ENCODE measurements at places on chromosomes 5 and 9.

DNA sequence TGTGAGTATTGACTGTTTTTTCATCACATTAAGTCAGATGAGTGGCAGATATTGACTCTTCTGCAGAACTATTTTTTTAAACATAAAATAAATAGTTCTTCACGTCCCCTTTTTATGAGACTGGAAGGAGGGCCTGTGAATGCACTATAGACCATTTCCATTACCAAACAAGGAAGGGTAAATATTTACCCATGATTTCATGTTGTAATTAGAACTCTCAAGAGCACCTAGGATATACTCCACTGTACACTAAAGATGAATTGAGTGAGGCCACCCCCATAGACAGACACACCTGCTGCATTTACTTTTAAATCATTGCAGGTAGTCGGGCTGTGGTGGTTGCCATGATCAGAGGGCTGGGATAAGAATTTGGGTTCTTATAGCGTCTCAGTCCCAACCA is 22.6 kb downstream of the SLC36A1 start:
- DNase-seq, result no peak

GRCh38 chr9:1604942-1605560 is 410.1 kb upstream of the SMARCA2 start:
- DNase-seq, result no peak

- no peak for DNase-seq
These were observed 20.9 kb downstream of the RANBP6 start for GRCh38 chr9:5994493-5994892.

DNA sequence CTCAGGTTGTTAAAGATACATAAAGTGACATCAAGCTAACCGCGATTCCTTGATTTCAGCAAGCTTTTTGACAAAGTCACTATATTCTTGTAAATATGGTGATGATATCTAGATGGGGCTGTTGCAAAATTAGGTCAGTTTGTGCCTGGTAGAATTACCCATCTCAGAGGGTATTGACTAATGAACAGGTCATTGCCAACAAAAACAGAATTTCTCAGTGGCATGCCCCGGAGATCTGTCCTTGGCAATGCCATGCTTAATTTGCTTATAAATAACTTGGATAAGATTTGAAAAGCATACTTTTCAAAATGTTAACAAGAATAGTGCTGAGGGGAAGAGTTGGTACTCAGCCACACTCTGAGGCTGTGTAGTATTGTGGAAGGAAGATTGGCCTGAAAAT is 783.3 kb upstream of the SEMA6A start:
- DNase-seq, result no peak

GRCh38 chr5:10091701-10092100 is 158.0 kb downstream of the ATPSCKMT start:
- no peak for DNase-seq

GRCh38 chr9:89477811-89478630 is 19.9 kb downstream of the SEMA4D start:
- DNase-seq, result peak; percentile 67

DNA sequence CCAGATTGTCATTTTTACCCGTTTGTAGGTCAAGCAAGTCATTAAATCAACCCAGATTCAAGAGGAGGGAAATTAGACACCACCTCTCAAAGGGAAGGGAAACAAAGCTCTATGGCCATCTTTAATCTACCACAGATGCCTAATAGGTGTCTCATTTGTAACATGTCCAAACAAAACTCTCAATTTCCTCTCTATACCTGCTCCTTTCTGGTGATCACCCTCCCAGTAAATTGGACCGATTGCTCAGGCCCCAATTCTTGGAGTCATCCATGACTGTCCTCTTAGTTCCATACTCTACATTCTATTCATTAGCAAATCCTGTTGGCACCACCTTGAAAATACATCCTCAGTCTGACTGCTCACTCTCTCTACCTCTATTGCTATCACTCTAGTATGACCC is 22.1 kb upstream of the UGCG start:
- no peak for DNase-seq

DNA sequence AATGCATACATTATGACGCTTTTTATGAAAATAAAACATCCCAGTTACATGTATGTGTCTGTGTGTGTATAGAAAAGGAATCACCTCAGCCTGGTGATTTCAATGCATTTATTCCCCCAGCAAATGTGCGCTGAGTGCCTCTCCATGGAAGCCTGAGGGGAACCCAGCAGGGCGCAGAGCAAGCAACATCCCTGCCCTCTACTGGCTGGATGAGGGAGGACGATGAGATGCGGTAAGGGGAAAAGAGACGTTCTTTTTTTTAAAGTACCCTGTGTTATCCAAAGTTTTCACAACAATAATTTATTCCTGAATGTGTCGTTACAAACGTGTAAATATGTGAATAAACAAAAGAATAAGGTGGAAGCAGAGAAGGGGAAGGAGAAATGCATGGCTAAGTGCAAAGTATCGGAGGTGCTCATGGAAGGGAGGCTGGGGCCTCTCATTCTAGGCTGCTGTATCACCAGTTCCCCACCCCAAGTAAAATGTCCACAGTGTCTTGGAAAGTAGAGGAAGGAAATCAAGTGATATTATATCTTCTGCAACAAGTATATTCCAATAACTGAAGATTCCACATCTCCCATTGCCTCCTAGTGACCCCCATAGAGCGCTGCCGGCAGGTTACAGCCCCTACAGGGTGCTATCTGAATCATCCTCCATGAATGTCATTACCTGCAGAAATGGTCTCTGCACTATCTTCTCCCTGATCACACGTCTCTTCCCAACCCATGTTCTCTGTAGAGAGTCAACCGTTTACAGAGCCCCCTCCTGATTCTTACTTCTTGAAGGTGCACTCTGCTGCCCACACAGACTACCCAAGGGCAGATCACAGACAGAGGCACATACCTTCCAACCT is 13.0 kb upstream of the ABLIM3 start:
- no peak for DNase-seq

DNA sequence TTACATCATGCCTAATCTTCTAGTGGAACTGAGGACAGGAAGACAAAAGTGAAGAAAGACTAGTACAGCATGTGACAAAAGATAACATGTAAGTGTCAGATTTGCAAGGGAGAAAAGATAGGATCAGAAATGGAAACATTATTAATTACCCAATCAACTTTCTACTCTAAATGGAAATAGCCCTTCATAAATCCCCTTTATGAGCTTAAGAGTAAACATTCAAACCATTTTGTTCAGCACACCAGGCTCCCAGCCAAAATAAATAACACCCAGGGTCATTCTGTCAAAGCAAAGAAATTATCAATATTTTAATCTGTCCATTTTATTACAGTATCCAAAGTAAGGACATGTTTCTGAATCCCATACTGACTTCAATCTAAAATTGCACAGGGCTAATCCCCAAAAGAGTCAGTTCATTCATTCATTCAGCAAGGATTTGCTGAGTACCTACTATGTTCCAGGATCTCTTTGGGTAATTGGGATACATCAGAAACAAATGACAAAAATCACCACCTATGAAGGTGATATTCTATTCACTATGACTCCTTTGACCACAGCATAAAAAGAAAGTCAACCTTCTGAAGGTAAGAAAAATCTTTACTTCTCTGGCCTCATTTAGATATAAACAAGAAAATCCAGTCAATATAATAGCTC is 5.3 kb downstream of the PRELID2 start:
- no peak for DNase-seq

GRCh38 chr9:4844056-4844838 is 51.5 kb downstream of the RCL1 start:
- no peak for DNase-seq

DNA sequence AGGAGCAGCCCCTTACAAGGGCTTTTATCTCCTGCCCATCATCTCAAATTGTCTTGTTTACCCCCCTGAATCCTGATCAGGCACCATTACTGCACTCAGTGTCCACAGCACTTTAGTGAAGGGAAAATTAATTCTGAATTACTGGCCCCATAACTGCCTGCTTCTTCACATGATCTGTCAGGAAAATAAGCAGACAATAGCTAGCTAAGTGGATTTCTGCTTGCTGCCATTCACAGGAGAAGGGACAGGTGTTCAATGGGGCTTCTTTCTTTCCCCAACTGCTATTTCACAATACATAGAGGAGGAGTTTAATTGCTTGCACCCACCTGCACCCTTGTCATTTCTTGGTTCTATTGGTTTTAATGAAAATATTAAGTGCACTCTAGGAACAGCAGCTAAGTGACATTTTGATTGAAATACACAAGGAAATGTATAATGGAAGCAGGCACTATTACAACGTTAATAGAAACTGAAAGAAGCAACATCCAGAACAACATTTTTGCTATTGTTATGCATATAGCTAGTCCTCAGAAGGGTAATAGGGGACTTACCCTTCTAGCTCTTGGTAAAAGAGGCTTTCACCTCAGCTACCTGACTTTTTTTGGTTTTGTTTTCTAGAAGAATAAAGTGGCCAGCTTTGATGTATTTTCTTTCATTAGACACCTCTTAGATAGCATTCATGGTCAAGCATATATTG is 599.3 kb upstream of the TLE4 start:
- no peak for DNase-seq

DNA sequence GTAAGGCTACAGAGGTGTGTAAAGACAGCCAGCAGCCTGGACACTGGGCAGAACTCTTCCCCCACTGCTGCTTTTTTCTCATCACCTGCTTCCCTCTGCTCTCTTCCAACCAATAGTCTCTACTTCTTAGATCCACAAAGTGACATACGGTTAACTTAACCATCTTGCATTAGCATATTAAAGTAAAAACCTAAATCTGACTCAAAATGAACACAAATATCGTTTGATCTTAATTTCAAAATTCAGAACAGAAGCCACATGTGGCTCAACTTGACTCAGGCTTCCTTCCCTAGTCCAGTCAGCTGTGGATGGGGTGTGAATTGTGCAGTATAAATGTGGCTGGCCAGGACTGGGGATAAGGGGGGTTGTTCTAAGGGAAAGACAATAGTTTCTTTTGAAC is 114.3 kb downstream of the STARD4 start:
- DNase-seq, result no peak

DNA sequence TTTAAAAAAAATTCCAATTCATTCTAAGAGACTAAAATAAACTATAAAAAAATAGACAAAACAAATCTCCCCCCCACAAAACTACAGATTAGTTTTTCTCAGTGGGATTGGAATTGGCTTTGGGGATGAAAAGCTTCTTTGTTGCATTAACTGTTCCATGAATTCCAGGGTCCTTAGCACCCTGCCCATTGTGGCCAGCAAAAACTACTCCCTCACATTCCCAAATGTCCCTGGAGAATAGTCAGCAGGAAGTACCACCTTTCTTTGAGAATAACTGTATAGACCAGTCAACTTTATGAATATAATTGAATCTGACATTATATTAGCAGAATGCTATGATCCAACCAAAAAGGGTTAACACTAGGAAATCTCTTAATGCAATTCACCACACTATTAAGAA is 147.9 kb downstream of the LPAR1 start:
- no peak for DNase-seq

GRCh38 chr5:7764452-7764851 is 86.5 kb downstream of the CFAP90 start:
- no peak for DNase-seq

DNA sequence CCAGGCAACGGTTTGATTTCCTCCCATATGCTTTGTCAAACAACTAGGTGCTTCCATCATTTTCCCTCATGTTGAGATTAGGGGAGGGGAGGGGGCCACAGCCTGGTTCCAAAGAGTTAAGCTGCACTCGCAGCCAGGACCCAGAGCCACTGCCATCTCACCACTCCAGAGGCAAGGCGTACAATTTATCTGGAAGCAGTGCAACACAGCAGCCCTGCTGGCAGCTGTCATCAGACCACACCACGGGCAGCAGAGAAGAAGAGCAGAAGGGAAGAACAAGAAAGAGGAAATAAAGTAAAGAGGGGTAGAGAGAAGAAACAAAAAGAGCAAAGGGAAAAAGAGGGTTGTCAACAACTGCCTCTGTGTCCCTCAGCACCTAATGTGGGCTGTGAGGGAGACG is 38.9 kb downstream of the MED27 start:
- no peak for DNase-seq

GRCh38 chr5:72109625-72110024 is 2.4 kb downstream of the MAP1B start:
- DNase-seq, result no peak

GRCh38 chr9:93467062-93467416 is 13.7 kb upstream of the FAM120AOS start:
- DNase-seq, result no peak

DNA sequence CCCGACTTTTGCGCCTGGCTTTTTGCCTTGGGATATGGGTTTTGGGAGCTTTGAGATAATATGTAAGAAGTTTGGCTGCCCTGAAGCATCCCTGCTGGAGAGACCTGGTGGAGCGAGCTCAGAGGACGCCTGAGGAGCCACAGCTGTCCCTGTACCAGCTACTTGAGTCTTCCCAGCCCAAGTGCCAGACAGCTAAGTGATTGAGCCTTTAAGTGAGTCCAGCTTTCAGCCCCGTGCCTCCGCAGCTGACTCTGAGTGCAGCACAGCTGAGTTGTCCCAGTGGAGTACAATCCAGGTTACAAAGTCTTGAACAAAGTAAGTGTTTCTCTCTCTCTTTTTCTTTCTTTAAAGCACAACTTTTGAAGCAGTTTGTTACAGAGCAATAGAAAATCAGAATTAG is 203.8 kb upstream of the DAP start:
- DNase-seq, result no peak

GRCh38 chr5:151270599-151270998 is 17.6 kb downstream of the GM2A start:
- DNase-seq, result no peak

DNA sequence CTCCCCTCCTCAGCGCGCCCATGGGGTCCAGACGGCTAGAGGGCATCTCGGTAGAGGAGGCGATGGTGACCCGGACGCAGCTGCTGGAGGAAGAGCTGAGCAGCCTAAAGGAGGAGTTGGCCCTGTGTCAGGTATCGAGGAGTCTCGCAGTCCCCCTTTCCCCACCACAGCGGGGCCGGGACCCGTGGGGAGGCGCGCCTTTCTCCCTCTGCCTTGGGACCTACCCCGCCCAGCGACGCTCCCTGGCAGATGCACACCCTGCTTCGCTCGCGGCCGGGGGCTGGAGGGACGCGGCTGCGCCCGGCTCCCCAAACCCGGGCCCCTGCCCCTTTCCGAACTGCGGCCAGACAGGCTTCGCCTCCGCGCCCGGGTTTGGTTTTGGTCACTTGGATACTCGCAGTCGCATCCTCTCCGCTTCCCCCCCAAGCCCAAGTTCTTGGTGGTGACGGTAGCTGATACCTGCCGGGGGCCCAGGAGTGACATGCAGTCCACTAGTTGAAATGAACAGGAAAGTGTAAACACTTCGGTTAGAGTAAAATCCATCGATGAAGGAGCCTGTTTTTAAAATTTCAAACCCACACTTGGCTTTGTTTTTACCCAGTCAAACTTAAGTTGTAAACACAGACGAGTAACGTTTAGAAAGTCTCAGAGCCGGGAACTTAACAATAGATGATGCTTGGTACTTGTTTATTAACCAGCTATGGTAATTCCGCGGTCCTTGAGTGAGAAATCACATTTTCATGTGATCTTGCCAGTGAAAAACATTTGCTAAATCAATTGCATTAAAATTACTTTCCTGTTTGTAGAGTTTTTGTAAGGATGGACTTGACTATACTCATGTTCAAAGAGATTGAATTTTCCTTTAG is 688 bp downstream of the CNTLN start:
- DNase-seq, result no peak

DNA sequence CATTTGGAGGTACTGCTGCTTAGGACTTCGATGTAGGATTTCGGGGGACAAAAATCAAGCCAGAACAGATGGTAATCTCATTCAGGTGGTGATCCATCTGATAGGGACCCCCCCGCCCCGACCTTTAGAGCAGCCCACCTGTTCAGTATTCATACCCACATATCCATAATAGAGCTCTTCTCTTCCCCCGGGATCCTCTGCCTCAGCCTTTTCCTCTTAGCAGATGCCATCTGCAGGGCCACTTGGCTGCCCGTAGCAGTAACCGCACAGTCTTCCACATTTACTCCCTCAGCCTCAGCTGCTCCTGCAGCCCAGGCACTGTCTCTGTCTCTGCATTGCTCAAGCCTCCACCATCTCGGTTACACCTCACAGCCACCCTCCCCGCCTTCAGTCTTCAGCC is 65.8 kb upstream of the RARS1 start:
- DNase-seq, result no peak
